ENCODE measurements at places on chromosomes 7 and 10.

DNA sequence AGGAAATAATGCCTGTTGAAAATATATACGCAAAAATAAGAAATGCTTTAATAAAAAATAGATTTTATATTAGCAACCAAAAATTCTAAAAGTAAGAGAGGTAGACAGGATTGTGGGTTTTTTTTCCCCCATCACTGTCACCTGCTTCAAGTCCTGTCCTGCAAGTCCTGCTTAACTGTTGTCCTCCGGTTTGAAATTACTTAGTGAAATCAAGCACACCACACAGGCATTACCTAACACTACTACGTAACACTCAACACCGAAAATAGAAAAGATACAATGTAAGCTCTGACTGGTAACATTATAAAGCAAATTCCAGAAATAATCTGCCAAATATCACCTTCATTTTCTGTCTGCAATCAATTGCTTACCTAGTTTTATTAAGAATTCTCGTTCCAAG lies 90.9 kb downstream of the UPF2 start:
- no peak for DNase-seq

DNA sequence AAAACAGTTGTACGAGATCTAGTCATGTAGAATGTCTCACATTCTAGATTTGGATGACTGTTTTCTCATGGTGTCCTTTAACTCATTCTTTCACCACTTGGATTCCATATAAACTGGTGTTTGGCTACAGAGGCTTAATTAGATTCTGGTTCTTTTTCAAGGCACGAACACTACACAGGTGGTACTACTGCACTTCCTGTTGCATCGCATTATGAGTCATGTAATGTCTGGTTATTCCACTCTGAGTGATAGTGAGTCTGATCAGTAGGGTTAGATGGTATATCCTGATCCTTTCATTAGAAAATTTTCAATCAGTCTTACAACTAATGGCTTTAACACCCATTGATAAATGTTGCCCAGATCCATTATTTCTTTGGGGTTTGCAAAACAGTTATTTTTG lies 11.2 kb upstream of the AKAP9 start:
- DNase-seq: no peak

- no peak for DNase-seq
Observed at GRCh38 chr7:46003896-46004875, 83.1 kb upstream of the IGFBP3 start.

- no peak for DNase-seq
Observed at GRCh38 chr10:5596611-5597341, 69.6 kb downstream of the ASB13 start.

- no peak for DNase-seq
Observed at GRCh38 chr10:11856678-11857077, 33.5 kb downstream of the PROSER2 start.

DNA sequence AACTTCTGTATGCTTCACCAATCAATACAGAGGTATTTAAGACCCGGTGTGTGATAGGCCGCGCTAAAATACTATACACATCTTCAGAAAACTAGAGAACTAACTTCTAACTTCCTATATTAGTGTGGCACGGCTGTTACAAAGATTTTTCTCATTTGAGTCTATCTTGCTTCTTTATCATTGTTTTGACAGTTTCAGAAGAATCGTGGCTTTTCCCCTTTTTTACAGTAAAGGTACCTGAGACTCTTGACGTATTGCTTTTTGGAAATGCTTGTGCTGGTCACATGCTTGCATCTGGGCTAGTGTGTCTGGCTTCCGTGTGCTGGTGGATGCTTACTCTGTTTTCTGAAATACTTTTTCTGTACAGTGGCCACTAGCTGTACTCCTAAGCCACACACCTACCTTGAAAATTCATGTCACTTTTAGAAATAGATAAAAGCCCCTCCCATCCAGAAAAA lies 12.7 kb downstream of the IKZF1 start:
- DNase-seq: peak; percentile 43

DNA sequence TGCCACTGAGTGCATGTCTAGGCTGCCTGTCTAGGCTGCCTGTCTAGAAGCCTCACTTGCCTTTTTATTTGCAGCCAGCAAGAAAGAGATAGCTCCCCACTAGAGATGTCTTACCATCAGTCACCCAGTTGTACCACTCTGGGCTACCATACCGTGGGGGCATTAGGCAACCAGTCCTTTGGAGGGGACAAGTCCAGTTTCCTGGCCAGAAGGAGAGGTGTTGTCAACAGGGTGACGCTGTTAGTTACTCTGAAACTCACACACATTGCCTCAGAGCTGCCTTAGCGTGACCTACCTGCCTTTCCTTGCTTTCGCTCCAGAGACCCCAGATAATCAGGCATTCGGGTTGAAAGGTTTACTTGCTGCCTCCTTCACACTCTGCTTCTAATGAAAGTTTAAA lies 155.4 kb downstream of the CELF2 start:
- DNase-seq: no peak

DNA sequence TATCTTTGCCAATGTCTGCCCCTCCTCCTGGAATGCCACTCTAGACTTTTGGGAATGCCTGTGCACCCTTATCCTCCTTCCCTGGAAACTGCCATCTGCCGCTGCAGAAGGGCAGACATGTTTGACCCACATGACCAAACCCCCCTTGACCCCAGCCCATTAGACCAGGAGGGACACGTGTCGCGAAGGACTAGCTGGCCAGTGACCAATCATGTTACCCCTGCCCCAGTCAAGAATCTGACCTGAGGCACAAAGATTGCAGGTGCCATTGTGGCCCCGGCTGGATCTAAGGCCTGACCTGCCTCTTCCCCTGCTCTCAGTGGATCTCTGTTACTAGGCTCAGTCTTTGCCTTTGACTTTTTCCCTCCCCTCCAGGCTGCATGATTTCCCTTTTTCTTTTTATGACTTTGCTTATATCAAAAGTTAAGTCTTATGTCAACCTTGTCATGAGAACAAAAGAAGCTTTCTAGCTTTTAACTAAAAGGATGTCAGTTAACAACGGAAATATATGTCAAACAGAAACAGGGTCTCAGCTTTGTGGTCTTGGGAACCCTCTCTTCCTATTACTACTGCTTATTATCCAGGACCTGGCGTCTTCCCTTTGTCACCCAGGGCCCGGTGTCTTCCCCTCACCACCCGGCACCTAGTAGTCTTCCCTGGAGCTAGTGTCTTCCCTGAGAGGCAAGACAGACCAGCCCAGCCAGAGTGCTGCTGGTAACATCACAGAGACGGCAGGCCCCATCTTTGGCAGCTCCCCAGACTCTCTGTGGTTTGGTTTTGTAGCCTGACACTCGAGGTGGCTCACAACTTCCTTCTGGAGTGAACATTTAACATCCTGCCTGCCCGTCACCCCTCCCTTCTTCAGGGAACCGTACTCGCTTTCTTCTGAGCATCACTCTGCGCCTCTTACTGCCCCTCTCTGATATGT lies 24.4 kb upstream of the PPIF start:
- DNase-seq: no peak

GRCh38 chr7:57274535-57275283 lies 142.5 kb upstream of the ZNF479 start:
- no peak for DNase-seq

GRCh38 chr7:47830015-47830414 lies 118.3 kb downstream of the PKD1L1 start:
- no peak for DNase-seq

DNA sequence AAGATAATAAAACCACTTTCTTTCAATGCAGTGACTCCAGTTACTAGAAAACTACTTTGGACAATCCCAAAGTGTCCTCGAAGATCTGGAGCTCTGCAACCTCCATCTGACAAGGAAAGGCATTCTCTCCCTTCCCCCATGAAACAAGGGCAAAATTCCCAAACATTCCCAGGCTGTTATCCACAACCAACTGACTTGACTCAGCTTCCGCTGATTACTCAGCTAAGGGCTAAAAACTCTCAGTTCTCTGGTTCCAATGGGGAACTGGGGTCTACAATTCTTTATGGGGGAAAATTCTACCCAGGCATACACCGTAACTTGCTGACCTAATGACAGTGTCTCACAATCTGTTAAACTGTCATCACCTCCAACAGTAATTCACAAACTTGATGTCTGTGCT lies 48.4 kb downstream of the SFMBT2 start:
- DNase-seq: no peak

GRCh38 chr10:97229322-97230015 lies 43.7 kb upstream of the SLIT1 start:
- no peak for DNase-seq

DNA sequence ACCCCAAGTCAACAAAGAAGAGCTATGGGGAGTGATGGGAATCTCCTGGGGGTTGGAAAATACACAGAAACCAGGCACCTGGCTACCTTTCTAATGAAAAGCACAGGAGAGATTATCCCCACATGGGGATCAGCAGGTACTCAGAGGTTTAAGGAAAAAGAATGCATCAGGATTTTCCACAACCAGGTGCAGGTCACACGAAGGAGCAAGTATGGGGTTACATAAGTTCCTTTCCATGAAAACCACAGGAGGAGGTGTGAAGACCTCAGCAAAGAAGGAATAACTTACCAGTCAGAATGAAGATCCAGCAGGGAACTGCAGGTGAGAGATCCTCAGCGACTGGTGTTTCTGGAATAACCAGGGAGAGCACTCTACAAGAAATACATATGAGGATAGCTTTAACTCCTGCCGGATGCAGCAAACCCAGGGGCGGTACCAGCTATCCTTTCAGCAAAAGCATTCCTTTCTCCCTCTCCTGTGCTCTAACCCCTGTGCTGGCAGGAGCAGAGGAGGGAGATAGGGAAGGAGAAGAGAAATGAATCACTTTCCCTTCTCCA lies 116.7 kb upstream of the TMEM106B start:
- no peak for DNase-seq

GRCh38 chr10:17233286-17233991 lies 5.4 kb downstream of the VIM start:
- DNase-seq: no peak

Data from germinal center (tissue), 1 donor.